ENCODE measurements at places on chromosomes 16 and 17.
A peak's percentile ranks its signal among the peaks of the same experiment; 100 is the strongest.

GRCh38 chr17:46071796-46072195 is 72.7 kb downstream of the STH start:
- no peak for DNase-seq

GRCh38 chr17:43581613-43582012 is 35.5 kb upstream of the ETV4 start:
- DNase-seq = peak; percentile 64

DNA sequence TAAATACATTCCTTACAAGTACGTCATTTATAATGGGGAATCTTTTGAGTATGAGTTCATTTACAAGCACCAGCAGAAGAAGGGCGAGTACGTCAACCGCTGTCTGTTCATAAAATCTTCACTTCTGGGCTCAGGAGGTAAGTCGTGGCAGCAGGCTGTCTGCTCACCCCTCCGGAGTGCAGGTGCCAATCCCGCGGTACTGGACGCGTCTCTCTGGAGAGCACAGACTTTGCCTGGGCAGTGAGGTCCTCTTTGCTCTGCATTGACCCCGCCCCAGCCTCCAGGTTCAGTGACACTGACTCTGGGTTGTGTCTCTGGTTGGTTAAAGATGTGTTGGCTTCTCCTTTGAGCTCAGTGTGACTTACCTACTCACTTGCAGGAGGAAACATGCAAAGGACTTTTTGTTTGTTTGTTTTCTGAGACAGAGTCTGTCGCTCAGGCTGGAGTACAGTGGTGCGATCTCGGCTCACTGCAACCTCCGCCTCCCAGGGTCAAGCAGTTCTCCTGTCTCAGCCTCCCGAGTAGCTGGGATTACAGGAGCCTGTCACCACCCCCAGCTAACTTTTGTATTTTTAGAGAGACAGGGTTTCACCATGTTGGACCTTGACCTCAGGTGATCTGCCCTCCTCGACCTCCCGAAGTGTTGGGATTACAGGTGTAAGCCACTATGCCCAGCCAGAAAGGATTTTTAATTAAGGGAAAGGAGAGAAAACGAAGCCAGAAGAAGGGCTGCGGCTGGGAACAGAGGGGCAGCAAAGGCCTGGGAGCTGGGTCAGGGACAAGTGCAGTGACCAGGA is 31.2 kb downstream of the RNF213 start:
- DNase-seq = no peak

GRCh38 chr16:88433632-88434352 is 19.3 kb upstream of the ZFPM1 start:
- no peak for DNase-seq

GRCh38 chr17:40366076-40366860 is 1.7 kb upstream of the GJD3 start:
- no peak for DNase-seq

GRCh38 chr16:79508294-79508693 is 92.2 kb downstream of the MAF start:
- no peak for DNase-seq

GRCh38 chr16:73213732-73214455 is 166.0 kb upstream of the ZFHX3 start:
- DNase-seq = no peak

- peak; percentile 73 for DNase-seq
These were observed 64.8 kb upstream of the MRC2 start for GRCh38 chr17:62562656-62563055.

DNA sequence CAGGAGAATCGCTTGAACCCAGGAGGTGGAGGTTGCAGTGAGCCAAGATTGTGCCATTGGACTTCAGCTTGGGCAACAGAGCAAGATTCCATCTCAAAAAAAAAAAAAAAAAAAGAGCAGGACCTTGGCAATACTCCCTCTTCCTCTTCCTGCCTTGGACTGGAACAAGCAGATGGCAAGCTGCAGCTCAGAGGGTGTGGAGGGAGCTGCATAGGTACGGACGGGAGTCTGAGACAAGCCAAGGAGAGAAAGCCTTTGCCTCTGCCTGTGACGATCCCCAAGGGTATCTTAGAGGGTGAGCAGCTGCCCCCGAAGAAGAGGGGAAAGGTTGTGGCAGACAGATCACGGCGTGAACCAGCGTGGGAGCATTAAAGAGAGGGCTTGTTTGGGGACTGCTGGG is 109.2 kb downstream of the AIPL1 start:
- DNase-seq = no peak

- DNase-seq = no peak
These were observed 138.8 kb downstream of the MRM1 start for GRCh38 chr17:36740157-36740556.

- DNase-seq = no peak
These were observed 38.9 kb upstream of the NAT9 start for GRCh38 chr17:74815067-74815466.

- no peak for DNase-seq
These were observed 4.5 kb upstream of the FOXN1 start for GRCh38 chr17:28501421-28502284.

GRCh38 chr16:67269766-67270165 is 9.6 kb upstream of the PLEKHG4 start:
- no peak for DNase-seq

GRCh38 chr17:63998721-63999679 is 849 bp downstream of the PRR29 start:
- DNase-seq = no peak

- DNase-seq = peak; percentile 64
These were observed 2.2 kb downstream of the NR1D1 start for GRCh38 chr17:40097931-40098845.

GRCh38 chr17:8918807-8919465 is 46.6 kb downstream of the PIK3R5 start:
- peak; percentile 69 for DNase-seq

DNA sequence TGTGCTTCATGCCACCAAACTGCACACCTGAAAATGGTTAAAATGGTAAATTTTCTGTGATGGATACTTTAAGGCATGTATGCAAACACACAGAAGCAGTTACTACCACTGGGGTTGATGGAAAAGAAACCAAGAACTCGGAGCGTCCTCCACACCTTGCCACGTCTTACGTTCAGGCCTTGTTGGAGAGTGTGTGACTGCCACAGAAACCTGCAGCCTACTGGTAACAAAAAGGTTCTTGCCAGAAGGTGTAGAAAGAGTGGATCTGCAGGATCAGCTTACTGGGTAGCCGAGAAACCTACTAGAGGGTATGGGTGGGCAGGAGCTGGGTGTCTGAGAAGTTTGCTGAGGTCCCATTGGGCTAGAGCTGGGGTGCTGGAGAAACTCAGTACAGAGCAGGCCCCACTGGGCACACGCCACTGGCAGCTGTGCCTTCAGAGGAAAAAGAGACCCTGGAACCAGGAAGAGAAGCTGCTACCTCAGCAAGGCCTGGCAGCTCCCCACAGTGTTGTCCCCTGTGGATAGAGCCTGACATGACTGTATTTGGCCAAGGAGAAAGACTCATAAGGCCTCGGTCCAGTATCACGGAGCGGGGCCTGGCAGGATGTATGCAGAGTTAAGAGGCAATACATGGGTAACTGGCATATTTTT is 204.6 kb downstream of the SEC14L1 start:
- DNase-seq = no peak

- DNase-seq = no peak
These were observed 55.9 kb downstream of the ANKRD11 start for GRCh38 chr16:89434490-89434889.

- peak; percentile 79 for DNase-seq
These were observed 9.2 kb downstream of the KRT33B start for GRCh38 chr17:41360296-41360995.

GRCh38 chr16:23016368-23016767 is 132.9 kb downstream of the USP31 start:
- DNase-seq = no peak

GRCh38 chr16:2912330-2913199 is 834 bp downstream of the FLYWCH1 start:
- DNase-seq = peak; percentile 52

DNA sequence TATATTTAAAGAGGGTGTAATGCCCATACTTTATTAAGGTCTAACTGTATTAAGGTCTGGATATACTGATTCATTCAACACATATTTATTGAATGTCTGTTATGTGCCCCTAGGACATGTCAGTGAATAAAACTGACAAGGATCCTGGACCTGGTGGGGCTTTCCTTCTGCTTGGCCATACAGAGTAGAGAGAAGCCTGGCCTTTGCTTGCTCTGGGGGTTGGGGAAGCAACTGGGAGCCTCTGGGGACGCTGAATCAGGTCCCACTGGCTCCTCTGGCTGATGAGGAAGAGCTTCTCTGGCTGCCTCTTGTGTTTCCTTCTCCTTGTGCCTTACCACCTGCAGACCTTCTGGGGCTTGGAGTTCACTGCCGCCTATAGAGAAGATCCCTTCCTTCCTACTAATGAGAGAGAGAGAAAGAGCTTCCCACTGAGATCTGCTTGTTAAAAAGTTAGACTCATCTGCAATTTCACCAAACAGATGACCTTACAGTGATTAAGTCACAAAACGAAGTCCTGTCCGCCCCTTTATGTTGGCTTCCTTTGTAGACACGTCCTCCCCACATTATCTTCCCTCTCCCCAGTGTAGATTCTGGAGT is 49.7 kb downstream of the MSI2 start:
- no peak for DNase-seq

GRCh38 chr16:61569028-61569427 is 467.2 kb downstream of the CDH8 start:
- no peak for DNase-seq

DNA sequence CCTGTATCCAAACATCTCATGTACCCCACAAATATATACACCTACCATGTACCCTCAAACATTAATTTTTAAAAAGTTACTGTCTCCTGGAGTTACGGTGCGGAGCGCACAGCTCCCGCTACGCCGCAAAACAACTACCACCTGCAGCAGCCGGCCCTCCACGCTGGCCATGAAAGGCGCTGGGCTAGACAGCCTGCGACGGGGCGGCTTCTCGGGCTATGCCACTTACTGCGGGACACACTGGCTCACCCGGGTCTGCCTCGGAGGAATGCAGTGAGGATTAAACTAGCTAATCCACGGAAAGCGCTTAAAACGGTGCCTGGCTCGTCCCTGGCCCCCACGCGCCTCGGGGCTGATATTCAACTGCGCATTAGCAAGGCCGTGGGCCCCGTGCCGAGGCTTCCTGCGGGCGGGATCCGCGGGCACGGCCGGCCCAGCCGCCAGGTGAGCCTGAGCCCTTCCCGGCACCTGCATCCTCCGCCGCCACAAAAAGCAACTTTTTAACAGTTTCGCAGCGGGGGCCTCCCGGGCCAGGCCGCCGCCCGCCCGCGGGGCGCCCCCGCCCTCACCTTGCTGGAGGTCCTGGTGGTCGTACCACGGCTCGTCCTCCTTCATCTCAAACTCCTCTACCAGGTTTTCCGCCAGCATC is 633 bp downstream of the CDR2 start:
- DNase-seq = peak; percentile 33

DNA sequence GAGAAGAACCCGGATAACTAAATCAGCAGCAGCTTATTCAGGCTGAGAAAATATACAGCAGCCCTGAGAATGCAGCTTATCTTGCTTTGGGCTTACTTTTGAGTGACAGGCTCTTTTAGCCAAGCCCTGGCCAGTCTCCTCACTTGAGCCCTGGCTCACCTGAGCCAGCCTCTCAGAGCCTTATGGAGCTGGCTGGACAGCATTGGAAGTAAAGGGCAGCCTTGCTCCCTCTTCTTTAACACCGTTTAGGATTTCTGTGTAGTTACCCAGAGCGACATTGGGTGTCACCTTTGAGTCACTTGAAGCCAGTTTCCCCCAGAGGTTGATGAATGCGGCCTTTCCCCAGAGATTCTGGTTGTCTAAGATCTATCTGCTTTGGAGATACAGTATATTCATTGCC is 7.7 kb upstream of the NPIPB2 start:
- peak; percentile 60 for DNase-seq

DNA sequence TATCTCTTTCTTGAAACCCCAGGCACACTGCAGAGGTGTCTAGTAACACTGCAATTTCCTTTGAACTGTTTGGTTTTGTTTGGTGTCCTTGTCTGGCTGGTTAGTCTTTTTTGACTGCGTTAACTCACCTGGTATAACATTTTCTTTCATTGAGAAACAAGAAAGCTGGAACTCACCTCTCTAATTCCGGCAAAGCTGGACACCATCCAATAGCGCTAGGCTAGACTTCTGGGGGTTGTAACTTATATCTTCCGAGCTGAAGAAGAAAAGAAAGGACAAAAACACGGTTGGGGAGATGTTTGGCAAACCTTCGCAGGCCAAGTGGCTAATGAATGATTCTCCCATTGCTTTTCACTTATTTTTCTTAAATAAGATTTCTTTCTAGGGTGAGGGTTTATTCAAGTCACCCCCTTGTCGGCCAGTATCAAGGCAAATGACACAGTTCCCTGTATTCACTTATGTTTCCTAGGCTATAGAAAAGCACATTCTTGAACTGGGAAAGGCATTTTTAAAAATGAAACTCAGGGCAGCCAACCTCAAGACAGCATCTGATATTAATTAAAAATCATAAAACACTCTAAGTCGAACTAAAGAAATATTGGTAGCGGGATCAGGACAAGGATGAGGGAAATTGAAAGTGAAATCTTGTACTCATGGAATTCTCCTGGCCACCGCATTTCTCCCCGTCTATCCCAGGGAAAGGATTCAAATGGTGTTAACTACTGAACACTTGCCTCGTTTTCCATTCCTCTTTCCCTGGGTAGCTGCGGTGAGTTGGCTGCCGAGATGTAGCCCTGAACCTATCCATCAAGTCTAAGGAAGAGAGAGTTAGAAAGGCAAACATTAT is 95.9 kb upstream of the ZFHX3 start:
- DNase-seq = peak; percentile 29

DNA sequence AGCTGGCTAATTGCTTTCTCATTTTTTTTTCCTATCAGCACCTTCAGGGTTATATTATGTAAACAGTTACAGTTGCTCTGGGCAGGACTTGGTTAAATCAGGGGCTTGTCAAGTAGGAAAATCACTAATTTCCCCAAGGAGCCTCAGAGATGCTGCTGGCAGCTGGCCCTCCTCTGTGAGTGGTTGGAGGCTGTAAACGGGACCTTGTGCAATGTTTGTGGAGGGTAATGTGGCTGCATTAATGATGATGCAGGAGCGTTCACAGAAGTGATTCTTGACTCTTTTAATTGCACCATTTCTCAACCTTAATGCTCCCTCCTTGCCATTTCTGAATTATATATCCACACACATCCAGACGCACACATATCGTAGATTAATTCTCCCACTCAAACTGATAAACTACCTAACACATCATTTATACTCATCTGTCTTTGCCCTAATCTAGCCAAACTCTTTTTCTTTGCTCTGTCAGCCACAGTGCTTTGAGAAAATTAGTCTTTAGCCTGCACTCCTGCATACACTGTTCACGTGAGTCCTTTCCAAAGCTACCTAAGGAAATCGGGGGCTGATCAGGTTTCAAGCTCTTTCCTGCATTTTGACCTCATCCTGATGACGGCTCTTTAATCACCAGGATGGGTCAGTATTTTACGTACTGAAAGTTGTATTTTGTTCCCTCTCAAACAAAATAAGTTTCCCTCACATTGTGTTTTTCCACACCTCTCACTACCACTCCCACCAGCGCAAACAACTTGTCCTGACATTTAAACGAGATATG is 154.4 kb upstream of the PIRT start:
- no peak for DNase-seq

GRCh38 chr16:69698404-69698803 is 28.0 kb downstream of the NQO1 start:
- no peak for DNase-seq
